Stimulated activated CD8-positive, alpha-beta memory T cell treated with anti-CD3 and anti-CD28 coated beads, Interleukin-7, amount 100 ng/mL, for 48 hours (primary cell): ENCODE measurements at places on chromosomes 12 and 14.
A peak's percentile ranks its signal among the peaks of the same experiment; 100 is the strongest.

DNA sequence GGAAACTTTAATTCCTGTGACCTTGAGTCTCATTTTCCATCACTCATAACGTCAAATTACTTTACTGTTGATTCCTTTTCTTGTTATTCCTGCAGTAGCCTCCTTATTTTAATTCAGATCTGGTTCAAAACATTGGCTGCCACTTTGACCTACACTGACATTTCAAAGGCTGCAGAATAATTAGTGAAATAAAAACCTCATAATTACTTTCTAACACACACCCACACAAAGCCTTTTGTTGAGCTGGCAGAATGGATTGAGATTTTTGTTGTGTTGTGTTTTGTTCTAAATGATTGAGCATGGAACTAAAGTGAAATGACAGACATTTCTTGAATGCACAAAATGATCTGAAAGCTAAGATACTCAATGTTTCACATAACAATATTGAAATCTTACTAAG, 507.5 kb upstream of the STXBP6 start:
- no peak for DNase-seq

GRCh38 chr14:79586989-79587598, 624.2 kb downstream of the DIO2 start:
- DNase-seq, result no peak

DNA sequence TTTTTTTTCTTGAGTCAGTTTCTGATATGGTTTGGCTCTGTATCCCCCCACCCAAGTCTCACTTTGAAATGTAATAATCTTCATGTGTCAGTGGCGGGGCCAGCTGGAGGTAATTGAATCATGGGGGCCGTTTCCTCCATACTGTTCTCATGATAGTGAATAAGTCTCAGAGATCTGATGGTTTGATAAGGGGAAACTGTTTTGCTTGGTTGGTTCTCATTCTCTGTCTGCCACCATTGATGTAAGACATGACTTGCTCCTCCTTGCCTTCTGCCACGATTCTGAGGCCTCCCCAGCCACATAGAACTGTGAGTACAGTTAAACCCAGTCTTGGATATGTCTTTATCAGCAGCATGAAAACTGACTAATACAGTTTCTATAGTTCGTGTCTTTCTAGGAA, 42.9 kb downstream of the WNK1 start:
- peak; percentile 38 for DNase-seq

- no peak for DNase-seq
Observed at GRCh38 chr14:39733741-39734140, 301.5 kb upstream of the FBXO33 start.

DNA sequence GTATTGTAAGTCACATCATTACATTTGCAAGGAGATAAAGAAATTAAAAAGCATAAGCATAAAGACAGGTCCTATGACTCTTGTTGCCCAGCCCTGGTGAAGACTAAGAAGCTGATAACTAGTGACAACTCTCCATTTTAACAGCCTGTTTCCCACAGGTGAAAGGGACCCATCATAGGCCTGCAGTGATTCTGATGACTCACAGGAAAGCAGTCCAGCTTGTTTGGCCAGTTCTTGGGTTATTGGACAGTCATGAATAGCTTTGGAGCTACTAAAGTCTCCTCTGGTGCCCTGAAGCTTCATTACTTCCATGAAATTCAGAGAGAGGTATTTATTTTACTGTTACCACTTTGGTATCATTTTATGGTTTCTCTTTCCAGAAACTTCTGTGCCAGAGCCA, 55.5 kb upstream of the DYRK2 start:
- DNase-seq, result no peak

- no peak for DNase-seq
Observed at GRCh38 chr14:65352964-65353530, 59.5 kb upstream of the FUT8 start.

GRCh38 chr12:6114476-6114870, 10.0 kb downstream of the VWF start:
- no peak for DNase-seq

DNA sequence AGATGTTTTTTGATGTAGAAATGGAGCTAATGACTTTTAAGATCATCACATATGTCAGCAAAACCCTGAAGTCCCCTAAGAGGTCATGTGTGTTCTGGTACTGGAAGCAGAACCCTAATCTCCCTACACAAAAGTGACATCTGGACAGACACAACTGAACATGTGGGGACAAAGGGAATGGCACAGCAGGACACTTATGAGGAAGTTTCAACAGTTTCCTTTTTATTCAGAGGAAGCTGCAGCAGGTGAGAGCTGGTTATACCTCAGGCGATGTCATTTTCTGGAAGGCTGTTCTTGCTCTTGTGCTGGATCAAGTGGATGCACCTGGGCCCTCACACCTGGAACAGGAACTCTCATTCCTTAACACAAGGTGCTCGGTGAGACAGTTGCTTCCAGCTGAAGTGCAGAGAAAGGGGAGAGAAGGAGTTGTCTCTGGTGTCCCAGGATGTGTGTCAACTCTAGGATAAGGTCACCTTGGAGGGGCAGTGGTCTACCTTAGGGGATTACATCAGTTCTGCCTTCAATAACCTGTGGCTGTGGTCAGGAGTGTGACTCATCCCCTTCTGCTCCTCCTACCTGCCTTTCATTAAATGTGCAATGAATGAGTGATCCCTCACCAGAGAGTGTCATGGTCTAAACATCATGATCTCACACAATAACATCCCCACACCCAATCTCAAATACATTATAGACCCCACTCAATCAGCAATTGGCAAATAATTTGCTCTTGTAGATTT, 463.4 kb downstream of the TMEM121 start:
- DNase-seq, result no peak

DNA sequence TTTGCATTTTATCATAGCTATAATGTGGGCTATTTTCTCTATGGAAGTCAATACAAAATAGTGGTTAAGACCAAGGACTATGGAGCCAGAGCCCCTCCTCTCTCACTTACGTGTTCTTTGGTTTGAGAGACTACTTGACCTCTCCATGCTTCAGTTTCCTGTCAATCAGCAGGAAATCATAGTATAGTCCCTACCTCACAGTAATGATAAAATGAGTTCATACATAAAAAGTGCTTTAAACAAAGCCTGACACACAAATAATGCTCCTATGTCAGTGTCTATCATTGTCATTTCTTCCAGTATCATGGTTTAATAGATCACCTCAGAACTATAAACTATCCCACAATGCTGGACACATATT, 90.4 kb downstream of the MED13L start:
- no peak for DNase-seq

GRCh38 chr14:96592591-96593386, 90.6 kb downstream of the PAPOLA start:
- DNase-seq, result peak; percentile 42

DNA sequence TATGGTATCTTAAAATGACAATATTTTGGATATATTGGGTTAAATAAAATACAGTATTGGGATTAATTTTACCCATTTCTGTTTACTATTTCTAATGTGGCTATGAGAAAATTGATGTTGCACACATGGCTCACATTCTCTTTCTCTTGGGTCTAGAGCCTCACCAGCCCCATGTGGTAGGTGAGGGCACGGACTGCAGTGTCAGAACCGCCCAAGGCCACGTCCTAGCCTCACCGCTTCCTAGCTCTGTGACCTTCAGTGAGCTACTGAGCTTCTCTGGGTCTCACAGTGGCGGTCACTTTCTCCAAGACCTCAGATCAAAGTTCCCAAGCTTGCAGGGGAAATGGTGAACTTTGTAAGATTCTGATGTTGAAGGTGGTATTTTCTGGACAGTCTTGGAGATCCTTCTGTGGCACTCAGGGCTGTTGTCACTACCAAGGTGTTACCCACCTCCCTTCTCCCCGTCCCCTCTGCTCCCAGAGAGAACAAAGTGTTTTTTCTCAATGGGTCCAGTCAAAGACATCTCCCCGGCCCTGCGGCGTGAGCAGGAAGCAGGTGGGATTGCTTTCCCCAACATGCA, 87.6 kb downstream of the RIN3 start:
- no peak for DNase-seq

GRCh38 chr14:75968456-75968855, 13.3 kb downstream of the TGFB3 start:
- no peak for DNase-seq

GRCh38 chr14:103504991-103505565, 17.6 kb downstream of the CKB start:
- no peak for DNase-seq

DNA sequence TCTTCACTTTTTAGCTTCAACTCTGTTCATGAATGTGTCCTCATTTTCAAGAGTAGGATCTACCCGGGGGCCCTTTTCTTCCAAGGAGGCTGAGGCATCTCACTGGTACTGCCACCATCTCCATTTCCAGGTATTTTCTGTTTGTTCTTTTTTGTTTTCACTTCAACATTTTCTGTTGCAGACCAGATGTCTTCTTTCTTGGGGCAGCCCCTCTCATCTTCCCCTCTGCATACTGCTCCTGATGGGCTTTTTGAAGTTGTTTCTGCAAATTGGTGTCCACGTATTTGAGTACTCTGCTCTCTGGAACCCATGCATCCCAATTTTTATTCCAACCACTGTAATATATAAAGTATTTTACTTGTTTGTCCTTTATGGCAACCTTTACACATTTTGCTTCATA, 66.5 kb downstream of the LRP6 start:
- DNase-seq, result no peak

GRCh38 chr12:112848338-112848715, 56.8 kb downstream of the RPH3A start:
- no peak for DNase-seq

DNA sequence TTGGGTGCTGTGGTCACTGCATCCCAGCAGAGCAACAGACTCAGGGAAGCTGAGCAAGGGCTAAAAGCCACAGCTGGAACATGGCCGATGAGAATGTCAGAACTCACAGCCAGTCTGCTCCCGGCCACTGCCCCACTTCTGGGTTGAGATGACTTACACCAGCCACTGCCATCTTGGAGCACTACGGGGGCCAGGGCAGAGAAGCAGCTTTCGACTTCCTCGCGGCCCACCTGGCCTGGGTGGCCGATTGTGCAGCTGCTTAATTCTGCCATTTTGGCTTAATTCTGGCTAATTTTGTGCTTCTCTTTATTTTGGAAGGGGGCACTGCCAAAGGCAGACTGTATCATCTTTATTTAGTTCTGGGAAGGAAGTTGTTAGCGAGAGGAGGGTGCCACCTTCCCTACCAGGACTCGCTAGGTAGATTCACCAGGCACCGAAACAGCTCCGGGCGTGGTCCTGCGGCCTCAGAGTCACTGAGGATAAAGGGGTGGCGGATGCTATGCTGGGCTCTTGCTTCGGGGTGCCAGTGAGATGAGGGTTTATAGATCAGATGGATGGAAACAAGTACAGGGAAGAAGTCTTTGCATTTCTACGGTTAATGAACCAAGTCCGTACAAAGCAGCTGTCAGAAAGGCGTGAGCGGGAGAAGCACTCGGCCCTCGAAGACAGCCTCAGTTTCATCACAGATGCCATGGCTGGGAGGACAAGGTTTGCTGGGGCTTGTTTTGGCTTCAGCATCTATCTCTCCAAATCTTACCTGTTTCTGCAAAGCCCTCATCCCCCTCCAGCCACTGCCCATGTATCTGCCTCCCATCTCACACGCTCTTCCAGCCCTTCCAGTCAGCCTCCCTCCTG, 147.8 kb downstream of the PIWIL1 start:
- no peak for DNase-seq

- DNase-seq, result peak; percentile 69
Observed at GRCh38 chr12:6943722-6944380, at the start of the genes C12orf57 and RNU7-1. C12orf57 (plus strand) TSS chr12:6944022; CDS start chr12:6944122, 100 bp downstream. RNU7-1 (plus strand) TSS chr12:6943816.

DNA sequence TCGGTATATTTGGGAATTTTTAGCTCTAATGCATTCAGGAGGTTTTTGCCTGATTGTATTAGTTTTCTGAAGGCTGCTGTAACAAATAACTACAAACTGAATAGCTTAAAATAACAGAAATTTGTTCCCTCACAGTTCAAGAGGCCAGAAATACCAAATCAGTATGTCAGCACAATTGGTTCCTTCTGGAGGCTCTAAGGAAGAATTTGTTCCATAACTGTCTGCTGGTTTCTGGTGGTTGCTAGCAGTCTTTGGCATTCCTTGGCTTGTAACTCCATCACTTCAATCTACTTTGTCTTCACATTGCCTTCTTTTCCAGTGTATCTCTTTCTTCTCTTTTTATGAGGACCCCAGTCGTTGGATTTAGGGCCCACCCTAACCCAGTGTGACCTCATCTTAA, 21.3 kb downstream of the TMTC3 start:
- DNase-seq, result no peak

GRCh38 chr14:95353664-95354063, 34.0 kb upstream of the CLMN start:
- no peak for DNase-seq

DNA sequence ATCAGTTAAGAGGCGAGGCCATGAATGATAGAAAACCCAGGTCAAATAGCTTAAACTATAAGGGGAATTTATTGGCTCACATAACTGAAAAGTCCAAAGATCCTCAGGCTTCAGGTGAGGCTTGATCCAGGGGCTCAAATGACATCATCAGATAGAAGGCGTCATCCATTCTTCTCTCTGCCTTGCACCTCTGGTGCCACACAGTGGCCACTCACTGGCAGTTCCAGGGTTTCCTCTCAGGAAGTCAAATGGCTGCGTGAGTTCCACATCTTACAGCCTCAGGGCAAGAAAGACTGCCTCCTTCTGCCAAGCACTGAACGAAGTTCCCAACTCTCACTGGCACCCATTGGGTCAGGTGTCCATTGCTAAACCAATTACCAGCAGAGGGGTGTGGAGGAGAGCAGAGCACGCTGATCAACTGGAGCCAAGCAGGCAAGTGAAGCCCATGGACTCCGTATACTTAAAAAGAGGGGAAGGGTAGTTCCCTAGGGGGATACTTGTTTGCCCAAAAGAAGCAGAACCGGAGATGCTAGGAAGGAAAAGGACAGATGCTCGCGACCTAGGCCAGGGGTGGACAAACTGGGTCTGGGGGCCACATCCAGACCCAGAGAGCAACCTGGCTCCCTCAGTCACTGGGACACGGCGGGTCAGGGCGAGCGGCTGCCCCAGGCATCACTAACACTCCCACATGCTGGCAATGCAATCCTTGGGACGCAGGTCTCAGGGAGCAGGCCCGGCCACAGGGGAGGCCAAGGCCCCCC, 69.3 kb downstream of the SERPINA3 start:
- DNase-seq, result no peak

DNA sequence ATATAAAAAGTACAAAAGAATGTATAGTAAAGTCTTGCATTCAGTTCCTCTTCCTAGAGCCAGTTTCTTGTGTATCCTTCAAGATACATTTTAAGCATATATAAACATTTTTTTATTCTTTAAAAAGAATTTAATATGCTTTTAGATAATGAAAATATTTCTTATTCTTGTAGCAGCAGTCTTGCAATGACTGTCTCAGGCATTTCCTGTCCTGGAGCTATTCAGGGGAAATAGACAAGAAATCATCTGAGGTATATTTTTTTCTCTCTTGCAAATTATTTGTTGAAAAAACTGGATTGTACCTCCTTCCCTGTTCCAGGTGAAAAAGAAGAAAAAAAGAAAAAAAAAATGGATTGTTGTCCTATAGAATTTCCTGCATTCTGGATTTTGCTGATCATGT, 17.0 kb upstream of the ERBB3 start:
- DNase-seq, result no peak

GRCh38 chr14:56751471-56751870, 58.8 kb downstream of the OTX2 start:
- DNase-seq, result no peak

- DNase-seq, result peak; percentile 12
Observed at GRCh38 chr12:128918481-128919260, 65.4 kb downstream of the GLT1D1 start.
